ENCODE measurements at places on chromosomes 4 and X.
A peak's percentile ranks its signal among the peaks of the same experiment; 100 is the strongest.

- peak; percentile 48 for DNase-seq
Measured at GRCh38 chrX:39869846-39870601, 227.7 kb downstream of the BCOR start.

- DNase-seq, result no peak
Measured at GRCh38 chr4:3836756-3837601, 70.8 kb downstream of the ADRA2C start.

- DNase-seq, result no peak
Measured at GRCh38 chrX:47380268-47380667, 9.9 kb downstream of the ZNF157 start.

GRCh38 chr4:156977435-156978160 is 6.0 kb upstream of the PDGFC start:
- DNase-seq, result no peak
